ENCODE measurements at places on chromosomes 6 and 20. TPM values are rescaled to one million over a fixed set of nuclear protein-coding genes. Genes with fewer than 3 reads are reported as not detected.
A peak's percentile ranks its signal among the peaks of the same experiment; 100 is the strongest.

DNA sequence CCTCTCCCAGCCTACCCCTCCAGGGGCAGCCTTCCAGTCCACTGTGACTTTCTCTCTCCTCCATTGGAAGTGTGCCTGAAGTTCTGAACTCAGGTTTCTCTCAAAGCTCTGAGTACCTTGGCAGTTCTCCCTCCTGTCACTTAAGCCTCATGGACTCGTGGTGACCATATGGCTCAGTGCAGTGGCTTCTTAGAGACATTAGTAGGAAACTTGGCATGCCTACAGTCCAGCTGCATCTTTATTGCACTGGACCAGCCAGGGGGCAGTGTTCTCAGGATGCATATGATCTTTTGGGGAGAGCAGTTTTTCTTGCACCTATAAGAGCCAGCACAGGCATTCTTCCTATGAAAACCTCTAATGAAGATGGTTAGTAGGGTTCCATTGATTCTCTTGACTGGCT is 47.5 kb upstream of the KCNK16 start:
- no peak for DNase-seq

GRCh38 chr6:18439581-18439980 is 52.4 kb downstream of the RNF144B start:
- DNase-seq, result no peak

- no peak for DNase-seq
These were observed 89.9 kb downstream of the PLCB1 start for GRCh38 chr20:8221887-8222419.

DNA sequence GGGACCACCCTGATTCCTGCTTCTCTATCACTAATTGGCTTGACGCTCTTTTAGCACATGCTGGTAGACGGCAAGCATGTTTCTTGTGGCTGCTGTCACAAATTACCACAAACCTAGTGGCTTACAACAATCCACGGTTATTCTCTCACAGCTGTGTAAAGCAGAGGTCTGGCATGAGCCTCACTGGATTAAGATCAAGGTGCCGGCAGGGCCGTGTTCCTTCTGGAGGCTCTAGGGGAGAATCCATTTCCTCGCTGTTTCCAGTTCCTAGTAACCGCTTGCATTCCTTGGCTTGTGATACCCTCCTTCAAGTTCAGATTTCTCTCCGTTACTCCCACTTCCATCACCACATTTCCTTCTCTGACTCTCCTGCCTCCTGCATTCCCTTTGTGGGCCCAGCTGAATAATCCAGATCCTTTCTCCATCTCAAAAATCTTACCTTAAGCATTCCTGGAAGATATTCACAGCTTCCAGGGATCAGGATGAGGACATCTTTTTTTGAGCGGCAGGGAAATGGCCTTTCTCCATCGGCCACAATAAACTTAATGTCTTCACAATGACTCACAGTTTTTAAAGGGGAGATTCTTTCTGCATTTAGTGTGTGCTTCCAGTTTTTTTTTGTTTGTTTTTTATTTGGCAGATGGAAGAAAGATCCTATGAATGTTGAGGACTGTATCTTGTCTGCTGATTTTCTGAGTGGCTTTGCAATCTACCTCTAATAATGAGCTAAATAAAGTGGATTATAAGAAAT is 39.9 kb downstream of the BMP6 start:
- no peak for DNase-seq

DNA sequence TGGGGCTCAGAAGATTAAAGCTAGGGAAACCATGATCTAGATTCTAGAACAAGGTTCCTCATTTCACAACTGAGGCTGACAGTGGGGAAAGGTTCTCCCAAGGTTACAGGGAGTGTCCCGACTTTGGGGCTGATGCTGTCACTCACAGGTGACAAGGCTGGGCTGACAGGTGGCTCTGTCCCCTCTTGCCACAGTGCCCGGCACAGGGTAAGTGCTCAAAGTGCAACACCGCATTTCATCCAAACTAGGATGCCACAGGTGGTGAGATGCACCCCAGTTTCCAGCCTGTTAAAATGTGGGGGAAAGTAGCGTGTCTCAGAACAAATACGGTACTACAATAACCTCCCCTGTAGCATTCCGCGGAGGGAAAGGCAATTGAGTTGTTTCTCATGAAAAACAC is 7.8 kb downstream of the ZBP1 start:
- no peak for DNase-seq

GRCh38 chr20:16821211-16822089 is 73.3 kb downstream of the OTOR start:
- peak; percentile 28 for DNase-seq

DNA sequence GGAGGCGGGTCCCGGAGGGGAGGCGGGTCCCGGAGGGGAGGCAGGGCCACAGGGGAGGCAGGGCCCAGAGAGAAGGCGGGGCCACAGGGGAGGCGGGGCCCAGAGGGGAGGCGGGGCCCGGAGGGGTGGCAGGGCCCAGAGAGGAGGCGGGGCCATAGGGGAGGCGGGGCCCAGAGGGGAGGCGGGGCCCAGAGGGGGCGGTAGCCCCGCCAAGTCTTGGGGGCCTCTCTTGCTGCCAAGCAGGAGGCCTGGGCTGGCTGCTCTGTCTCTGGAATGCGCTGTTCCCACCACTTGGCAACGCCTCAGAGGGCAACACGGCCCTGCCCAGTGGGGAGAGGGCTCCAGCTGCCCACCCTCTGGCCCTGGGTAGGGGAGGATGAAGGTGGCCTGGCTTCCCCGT is 80.5 kb downstream of the YTHDF1 start:
- DNase-seq, result no peak

DNA sequence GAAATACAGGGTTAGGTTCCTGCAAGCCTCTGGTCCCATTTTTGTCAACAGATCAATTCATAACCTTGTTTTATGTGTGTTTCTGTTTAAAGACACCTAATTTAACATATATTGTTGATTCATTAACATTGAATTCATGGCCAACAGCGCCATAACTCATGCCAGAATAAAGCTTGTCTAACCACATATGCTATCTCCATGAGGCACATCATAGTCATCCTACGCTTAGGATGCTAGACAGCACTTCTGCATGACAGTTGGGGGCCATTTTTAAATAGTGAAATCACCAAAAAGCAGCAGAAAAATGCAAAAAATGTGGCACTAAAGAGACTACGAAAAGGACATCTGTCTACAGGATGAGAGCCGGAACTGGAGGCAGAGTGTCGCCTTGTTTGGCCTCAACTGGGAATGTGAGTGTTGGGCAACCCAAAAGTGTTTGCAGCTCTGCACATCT is 37.9 kb downstream of the TRAM2 start:
- DNase-seq, result no peak

DNA sequence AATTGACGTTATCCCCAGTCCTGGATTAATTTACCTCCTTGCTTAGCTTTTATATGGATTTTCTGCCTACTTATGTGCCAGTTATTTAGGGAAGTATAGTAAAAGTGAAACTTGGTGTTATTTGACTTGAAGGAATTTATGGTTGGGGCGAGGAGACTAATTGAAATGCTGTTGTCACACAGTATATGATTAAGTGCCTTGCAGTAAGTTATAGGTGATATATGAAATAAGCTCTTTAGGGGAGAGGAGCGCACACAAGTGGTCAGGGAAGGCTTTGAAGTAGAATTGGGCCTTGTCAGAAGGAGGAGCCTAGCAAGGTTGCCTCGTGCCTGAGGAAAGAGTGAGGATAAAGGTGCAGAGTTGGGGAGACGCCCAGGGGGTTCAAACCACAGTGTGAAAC is 20.5 kb downstream of the NCOA7 start:
- no peak for DNase-seq

GRCh38 chr6:30743099-30744053 is 889 bp upstream of the FLOT1 start:
- DNase-seq, result peak; percentile 50

DNA sequence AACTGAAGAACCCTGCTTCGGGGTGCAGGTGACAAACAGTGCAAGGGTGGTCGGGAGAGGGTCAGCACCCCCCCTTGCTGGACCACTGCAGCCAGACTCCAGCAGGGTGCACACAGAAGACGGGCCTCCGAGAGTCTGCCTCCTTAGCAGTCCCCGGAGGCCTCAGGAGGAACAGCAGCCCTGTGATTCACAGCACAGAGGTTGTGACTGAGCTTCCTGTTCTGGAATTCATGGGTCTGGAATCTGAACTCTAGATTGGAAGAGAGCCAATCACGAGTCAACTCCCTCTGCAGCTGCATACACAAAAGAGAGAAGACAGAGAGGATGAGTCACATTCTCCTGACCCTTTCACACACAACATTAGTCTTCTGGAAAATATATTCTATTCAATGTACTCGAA is 249.0 kb upstream of the OPRM1 start:
- DNase-seq, result peak; percentile 50

DNA sequence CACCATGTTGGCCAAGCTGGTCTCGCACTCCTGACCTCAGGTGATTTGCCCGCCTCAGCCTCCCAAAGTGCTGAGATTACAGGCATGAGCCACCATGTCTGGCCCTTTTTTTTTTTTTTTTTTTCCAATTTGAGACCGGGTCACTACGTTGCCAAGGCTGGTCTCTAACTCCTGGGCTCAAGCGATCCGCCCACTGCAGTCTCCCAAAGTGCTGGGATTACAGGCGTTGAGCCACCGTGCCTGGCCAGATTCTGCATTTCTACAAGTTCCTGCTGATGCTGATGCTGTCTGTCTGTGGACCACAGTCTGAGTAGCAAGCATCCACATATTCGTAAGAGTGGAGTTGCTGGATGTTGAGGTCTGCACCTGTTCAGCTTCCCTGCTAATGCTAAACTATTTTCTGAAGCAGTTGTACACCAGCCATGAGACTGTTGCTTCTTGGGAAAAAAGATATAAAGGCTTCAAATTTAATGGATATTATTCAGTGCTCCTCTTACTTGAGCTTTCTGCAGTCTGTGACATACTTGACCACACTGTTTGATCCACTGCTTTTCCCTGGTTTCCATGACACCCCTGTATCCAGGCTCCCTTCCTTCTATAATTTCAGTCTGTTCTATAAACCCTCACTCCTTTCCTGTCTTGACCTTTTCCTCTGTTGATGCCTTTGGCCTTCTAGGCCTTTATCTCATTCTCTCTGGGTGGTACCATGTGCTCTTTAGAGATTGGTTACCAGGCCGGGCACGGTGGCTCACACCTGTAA is 10.1 kb upstream of the ZBTB12 start:
- no peak for DNase-seq

The GTSF1L gene
- not detected for polyA plus RNA-seq

The CTSA gene
- polyA plus RNA-seq, result 96.7 TPM

The CLPSL2 gene
- polyA plus RNA-seq, result not detected
